ENCODE measurements at places on chromosomes 11 and 22.
A peak's percentile ranks its signal among the peaks of the same experiment; 100 is the strongest.

- no peak for DNase-seq
These were observed 8.7 kb downstream of the SBF2 start for GRCh38 chr11:10285148-10285802.

DNA sequence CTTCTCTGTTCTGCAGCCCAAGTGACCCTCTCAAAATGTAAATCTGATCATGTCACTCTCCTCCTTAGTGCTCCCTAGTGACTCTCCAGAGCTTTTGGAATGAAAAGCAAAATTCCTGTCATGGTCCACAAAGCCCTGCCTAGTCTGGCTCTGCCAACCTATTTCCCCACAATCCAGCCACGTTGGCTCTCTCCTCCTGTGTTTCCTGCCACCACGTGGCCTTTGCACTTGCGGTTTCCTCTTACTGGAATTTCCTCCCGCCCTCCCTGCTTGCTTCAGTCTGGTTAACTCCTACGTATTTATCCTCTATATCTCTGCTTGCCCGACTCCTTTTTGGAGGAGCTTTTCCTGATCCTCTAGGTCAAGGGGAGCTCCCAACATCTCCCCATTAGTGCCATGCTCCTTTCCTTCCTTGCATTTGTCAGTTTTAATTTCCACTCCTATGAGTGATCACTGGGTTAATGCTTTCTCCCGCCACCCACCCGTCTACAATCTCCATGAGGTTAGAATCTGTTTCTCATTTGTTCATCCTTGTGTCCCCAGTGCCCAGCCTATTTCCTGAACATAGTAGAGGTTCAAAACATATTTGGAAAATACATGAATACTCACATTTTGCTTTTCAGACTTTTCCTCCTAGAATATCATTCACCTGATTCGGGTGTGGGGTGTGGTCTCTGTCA, 11.5 kb downstream of the NNMT start:
- no peak for DNase-seq

DNA sequence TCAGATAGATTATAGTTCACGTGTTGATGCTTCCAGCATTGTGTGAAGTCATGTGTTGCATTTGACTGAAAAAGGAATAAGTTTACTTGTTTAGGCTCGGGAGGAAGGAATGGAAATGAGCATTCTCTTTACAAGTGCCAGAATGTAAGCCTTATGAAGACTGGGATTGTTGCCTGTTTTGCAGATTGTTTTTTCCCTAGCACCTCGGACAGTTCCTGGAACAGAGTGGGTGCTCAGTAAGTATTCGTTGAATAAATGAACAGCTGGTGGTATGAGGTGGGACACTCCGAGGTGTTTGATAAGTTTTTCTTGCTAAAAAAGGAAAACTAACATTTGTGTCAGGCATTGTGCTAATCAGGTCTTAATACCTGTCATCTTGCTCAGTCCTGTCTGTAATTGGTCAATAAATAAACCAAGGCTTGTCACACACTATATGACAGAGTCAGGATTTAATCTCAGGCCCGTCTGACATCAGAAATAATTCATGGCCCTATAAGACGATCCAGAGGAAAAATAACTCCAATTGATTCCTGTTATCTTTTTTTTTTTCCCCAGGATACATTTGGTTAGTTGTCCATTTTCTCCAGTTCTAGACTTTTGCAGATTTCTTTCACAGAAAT, 304.7 kb downstream of the NELL1 start:
- no peak for DNase-seq

DNA sequence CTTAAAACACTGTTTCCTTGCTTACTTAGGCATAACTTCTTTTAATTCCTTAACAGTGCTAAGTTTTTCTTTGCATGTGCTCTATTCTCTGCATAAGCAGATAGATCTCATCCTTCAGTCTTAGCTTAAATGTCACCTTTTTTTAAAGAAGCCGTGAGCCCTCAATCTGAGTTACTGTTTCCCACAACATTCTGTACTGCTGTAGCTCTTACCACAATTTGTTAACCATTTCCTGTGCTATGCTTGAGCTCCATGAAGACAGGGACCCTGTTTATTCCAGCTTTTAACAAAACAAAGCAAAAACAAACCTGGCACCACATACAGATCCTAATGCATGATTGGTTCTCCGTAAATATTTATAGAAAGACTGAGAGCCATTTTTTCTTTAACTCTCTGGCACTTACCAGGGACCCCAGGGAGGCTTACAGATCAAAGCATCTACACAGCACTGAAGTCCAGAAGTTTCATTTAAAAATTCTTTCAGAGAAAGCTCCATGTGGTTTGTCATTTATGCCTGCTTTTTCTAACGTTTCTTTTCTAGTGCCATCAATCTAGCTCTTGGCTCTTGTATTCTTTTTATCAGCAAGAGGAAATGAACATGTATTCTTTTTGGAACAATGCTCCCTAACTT, 74.9 kb downstream of the DYNC2H1 start:
- no peak for DNase-seq

DNA sequence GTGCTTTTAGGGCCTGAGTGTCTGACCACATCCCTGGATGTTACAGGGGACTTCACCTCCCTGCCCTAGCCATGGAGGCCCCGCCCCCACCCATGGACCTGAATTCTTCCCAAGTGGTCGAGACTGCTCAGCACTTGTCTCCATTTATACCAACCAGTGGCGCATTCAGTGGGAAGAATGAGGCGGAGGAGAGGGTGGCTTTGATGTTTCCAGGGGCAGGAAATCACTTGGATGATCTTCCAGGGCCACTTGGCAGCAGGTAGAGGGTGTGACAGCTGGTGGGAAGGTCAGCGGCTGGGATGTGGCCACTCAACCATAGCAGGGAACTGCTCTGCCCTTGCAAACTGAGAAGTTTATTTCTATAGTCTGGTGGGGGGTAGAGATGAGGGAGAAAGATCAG, 155.1 kb upstream of the BLID start:
- no peak for DNase-seq

DNA sequence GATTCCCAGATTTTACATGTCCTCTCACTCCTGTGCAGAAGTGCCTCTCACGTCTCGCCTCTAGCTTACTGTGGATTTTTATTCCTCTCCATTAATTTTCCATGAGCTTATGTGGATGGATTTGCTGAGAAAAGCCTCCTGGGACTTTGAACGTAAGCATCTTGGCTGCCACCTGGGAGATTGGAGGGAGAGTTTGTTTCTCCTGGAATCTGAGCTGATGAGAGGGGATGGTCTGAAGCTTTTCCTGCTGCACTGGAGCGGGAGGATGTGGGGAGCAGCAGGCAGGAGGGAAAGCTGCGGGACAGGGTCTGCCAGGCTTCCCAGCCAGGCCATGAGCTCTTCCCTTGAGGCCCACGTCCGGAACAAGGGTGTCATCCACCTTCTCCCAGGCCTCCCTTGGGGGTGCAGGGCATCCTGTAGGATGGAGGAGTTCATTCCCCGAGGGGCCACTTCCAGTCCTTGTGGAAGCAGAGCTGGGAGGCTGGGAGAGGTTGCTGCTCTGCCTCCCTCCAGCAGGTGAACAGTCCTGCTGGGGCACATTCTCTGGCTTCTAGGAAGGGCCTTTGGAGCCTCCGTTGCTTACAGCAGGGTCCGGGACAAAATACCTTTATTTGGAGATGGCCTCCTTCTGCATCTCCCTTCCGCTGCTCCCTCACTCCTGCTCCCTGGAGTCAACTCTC, 3.6 kb upstream of the SHANK2 start:
- DNase-seq = no peak

DNA sequence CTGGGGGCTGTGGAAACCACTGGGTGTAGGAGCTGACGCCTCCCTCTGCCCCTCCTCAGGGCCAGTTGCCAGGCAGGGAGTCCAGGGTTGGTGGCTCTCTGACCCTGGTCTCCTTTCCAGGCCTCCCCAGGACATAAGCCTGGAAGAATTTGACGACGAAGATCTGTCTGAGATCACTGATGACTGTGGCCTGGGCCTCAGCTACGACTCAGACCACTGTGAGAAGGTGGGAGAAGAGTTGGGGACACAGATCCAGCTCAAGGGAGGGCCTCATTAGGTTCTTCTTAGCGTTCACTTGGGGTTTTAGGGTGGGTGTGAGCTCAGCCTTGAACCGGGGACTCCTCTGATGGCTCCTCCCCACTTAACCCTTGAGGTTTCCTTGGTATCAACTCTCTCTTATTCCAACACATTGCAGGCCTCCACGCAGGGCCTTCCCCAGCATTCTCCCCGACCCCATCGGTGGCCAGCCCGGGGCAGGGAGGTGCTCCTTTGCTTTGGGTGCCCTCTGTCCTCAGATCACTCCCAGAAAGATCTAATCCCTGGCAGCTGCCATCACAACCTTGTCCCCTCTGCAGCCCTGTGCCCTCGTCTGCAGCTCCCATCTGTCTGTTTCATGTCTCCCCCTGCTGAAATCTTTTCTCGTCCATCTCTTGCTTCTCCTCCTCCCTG, 1.2 kb downstream of the MAPK8IP2 start:
- DNase-seq = no peak

DNA sequence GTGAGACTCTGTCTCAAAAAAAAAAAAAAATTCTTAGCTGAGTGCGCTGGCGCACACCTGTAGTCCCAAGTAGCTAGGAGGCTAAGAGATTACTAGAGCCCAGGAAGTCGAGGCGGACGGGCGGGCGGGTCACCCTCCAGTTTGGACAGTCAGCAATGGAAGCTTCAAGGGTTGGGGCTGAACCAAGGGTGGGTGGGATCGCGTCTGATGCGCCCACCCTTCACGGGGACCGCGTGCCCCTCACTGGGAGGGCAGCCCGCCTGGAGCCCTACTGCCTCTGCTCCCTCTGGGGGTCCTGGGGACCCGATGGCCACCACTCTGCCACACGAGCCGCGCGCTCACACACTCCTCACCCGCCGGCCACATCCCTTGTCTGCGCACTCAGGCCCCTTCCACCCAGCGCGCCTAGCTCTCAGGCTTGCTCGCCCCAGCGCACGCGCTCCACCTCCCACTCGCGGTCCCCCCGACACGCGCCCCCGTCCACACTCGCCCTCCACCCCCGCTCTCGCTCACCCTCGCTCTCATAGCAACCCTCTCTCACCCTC, 494 bp downstream of the CHID1 start:
- peak; percentile 31 for DNase-seq

DNA sequence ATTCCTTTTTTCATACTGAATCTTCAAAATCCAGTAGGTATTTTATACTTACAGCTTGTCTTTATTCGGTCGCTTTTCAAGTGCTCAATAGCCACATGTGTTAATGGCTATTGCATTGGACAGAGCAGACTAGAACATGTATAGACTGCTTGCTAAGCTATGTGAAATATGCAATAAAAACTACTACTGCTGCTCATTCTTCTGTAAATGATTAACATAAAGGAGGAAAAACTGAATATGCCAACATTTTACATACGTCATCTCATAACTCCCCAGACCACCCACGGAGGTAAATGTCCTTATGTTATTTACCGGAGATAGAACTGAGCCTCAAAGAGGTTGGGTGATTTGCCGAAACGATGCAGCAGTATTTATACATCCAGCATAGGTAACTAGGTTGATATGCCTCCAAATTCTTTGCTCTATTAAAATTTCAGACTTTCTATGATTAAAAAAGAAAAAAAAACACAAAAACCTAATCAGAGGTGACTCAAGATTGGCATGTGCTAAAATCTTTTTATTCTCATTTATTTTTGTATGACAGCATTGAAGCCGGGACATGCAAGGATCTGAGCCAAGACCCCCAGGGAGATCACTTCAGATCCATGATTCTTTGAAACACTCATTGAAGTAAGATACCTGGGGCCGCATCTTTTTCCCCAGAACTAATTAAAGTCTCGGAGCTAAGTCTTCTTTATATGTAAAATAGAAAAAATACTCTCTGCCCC, 78.5 kb upstream of the OR5AK2 start:
- no peak for DNase-seq

- DNase-seq = no peak
These were observed 704.3 kb downstream of the DLG2 start for GRCh38 chr11:84922836-84923235.

- no peak for DNase-seq
These were observed 124.1 kb upstream of the MPPED2 start for GRCh38 chr11:30710221-30710620.

DNA sequence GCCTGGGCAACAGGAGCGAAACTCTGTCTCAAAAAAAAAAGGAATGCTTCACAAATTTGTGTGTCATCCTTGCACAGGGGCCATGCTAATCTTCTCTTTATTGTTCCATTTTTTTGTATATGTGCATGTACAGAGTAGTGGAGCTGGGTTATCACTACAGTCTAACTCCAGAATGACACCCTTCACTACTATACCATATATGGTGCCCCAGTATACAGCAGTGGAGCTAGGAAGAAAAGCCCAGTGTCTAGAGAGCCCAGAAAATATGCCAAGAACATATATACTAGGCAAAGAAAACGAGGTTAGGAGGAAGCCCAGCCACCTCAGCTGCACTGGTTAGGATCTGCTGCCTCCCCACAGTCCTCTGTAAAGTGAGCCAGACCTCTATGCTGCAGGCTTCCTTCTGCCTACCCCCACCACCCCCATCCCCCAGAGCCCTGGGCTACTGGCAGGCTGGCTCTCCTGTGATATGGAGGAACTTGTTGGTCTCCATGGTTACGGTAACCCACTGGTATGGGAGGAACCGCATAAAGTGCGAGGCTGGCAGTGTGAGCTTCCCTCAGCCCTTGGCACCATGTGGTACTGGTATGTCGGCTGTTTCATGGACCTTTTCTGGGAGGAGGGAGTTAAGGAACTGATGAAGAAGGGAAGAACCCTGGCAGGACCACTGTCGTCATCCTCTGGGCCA, 34.3 kb downstream of the RCOR2 start:
- no peak for DNase-seq

GRCh38 chr11:111128076-111128870, 117.3 kb upstream of the POU2AF2 start:
- no peak for DNase-seq

- no peak for DNase-seq
These were observed 82.3 kb downstream of the XRRA1 start for GRCh38 chr11:74866557-74866956.

DNA sequence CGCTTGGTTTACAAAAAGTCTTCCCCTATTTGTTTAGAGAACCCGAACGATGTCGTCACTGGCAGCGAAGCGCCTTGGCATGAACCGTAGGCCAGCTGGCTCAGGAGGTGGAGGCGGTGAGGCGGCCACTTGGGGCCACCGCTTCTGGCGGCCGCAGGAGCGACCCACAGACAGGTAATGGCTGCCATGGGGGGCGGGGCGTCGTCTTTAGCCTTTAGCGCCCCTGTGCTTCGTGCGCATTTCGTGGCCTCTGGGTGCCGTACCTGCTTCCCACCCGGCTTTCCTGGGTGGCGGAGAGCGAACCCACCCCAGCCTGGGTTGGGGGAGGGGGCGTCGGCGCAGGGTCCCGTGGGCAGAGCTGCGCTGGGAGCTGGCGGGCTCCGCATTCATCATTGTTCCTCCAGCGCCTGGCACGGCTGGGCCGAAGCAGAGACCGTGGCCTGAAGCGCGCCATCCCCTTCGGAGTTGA, 469 bp upstream of the OSBP2 start:
- DNase-seq = peak; percentile 18

DNA sequence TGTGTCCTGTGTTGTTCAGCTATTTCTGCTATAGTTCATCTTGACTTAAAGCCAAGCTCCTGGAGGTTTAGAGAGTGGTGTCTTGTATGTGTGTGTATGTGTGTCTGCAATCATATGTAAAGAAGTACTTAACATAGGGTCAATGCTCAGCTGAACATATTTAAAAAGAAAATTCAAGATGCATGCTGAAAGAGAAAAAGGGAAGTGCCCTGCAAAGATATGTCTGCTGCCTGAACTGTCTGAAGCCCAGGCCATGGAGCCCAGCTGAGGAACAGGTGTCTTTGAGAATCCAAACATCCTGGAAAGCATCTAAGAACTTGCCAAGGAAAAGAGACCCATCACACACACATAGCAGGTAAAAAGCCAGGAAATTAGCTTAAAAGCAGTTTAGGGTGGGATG, 6.6 kb downstream of the TCN1 start:
- no peak for DNase-seq

Data from RWPE1 (cell line).